ENCODE measurements at places on chromosomes 1 and 21.
A peak's percentile ranks its signal among the peaks of the same experiment; 100 is the strongest.

- no peak for DNase-seq
These were observed 11.8 kb downstream of the VAMP4 start for GRCh38 chr1:171730052-171730451.

DNA sequence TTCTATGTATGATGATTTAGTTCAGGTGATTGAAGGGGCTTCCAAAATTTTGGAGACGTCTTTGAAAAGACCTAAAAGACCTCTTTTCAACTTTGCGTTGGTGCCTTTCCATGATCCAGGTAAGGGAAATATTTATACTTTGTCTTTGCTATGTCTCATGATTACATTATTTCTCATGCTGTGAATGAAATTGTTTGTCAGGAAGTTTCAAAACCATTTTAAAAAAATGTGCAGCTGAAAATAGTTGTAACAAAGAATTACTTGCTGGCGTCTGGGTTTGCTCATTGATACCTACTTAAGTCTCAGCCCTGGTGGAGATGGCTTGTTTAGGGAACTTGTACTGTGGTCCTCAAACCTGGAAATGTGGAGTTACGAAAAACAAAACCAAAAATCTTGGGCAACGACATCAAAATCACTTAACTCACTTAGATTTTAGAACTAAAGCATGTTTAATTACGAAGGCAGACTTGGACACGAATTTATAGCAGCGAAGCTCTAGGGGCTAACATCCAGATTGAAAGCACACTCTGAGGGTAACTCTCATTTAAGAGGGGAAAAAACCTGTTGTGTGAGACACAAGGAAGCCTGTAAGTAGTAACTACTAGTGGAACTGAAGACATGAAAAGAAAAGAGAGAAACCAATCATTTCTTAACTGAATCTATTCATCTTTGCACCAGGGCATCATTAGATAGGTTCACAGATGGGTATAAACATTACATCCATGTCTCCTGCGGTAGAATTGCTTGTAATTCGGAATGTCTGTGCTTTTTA lies 924 bp downstream of the HMCN1 start:
- DNase-seq = no peak

GRCh38 chr1:59081181-59081580 lies 215.7 kb upstream of the FGGY start:
- DNase-seq = no peak

DNA sequence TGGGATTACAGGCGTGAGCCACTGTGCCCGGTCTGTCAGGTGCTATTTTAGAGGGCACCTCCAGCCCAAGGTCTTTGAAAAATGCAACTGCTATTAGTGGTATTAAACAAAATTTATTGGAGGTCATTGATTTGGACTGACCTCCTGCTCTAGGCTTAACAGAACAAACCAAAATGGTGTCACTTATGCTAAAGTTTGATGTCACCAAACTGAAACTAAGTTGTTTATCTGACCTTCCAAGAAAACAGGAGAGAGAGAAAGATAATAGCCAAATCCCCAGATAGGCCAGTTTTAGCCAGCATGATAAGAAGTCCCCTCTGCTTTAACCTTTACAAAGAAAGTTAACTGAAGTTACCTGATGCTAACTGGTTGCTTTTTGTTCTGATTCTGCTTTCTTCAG lies 8.1 kb upstream of the INAVA start:
- no peak for DNase-seq

DNA sequence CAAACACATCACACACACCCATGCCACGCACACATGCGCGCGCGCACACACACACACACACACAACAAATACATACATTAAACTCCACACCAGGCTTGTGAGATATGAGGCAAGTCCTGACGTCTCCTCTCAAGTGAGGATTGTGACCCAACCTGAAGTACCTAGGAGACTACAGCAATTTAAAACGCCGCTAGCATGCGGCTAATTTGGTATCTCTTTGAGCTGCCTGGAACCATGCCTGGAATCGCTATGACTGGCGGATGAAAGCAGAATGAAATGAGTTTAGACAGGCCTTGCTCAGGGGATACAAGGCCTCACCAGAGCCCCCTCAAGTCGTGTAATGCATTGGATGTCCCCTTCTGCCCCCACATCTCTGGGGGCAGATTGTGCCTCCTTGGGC lies 1.6 kb upstream of the RAB7B start:
- no peak for DNase-seq

GRCh38 chr1:107299521-107299920 lies 158.7 kb downstream of the NTNG1 start:
- DNase-seq = no peak

GRCh38 chr1:92299477-92300150 lies 755 bp downstream of the RPAP2 start:
- no peak for DNase-seq

DNA sequence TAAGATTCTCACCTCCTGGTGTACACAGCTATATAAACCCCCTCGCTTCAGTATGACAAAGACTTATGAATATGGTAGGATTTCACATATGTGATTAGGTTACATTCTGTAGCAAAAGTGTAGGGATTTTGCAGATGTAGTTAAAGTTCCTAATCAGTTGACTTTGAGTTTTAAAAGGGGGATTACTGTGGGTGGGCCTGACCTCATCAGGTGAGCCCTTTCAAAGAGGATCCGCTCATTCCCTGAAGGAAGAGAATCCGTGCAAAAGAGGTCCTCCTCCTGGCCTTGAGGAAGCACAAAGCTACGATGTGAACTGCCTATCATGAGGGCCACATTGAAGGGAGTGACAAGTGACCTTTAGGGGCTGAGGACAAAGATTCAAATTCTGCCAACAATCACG lies 30.6 kb upstream of the KAZN start:
- DNase-seq = no peak

DNA sequence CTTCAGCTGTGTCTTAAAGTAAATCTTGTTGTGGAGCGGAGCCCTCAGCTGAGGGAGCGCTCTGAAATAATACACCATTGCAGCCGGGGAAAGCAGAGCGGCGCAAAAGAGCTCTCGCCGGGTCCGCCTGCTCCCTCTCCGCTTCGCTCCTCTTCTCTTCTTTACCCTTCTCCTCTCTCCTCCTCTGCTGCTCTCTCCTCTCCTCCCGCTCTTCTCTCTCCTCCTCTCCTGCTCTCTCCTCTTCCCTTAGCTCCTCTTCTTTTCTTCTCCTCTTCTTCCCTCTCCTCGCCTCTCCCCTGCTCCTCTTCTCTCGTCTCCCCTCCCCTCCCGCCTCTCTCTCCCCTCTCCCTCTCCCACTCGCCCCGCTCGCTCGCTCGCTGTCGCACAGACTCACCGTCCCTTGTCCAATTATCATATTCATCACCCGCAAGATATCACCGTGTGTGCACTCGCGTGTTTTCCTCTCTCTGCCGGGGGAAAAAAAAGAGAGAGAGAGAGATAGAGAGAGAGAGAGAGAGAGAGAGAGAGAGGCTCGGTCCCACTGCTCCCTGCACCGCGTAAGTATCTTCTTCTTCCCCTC lies at the start of gene PROX1:
Gene PROX1, plus strand, starts transcription at position 47 of the 580 bp plus-strand sequence. CDS start 8,563 bp downstream, outside the sequence.
- peak; percentile 58 for DNase-seq

- DNase-seq = no peak
These were observed 154.9 kb downstream of the PAPPA2 start for GRCh38 chr1:176617881-176618280.

GRCh38 chr21:24011087-24011486 lies 1596.2 kb downstream of the MRPL39 start:
- no peak for DNase-seq
